ENCODE measurements at places on chromosomes 12 and 14.

DNA sequence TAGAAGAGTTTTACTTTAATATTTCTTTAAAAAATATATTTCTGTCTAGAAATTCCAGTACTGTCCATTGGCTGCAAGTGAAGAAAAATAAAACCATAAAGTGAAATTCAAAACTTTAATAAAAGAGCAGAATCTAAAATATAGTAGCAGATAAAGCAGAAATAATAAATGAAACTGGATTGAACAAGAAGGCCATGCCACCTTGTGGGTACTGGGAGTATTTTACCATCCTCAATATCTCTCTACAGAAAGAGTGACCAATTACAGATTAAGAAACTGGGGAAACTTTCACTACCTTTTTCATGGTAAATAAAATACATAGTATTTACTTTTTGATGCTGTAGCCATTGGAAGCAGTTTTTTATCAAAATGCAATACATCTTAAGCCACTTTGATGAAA is 220.5 kb downstream of the BCAT1 start:
- no peak for DNase-seq

- DNase-seq = no peak
Observed at GRCh38 chr12:122491991-122492390, 8.7 kb downstream of the ZCCHC8 start.

- DNase-seq = no peak
Observed at GRCh38 chr12:124512667-124513296, 54.6 kb downstream of the NCOR2 start.

DNA sequence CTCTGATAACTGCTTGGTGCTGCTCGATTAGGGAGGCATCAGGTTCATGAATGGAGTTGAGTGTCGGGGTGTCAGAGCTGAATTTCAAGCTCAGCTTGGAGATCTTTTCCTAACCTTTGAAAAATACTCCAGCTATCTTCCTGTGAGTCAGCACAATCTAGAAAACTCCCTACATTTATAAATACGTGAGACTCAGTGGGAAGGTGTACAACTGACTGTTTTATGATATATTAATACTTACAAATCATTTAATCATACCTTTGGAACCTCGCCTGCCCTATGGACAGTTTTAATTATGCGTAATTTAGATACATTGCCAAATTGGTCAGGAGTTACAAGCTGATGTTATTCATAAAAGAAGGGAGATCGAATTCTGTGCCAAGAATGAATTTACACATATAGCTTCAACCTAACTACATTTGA is 961 bp downstream of the CMAS start:
- DNase-seq = no peak

- DNase-seq = no peak
Observed at GRCh38 chr12:66397574-66398290, 95.4 kb downstream of the HELB start.

GRCh38 chr12:91922139-91922538 is 223.5 kb downstream of the BTG1 start:
- no peak for DNase-seq

GRCh38 chr14:104337351-104337750 is 199.0 kb downstream of the KIF26A start:
- DNase-seq = no peak

DNA sequence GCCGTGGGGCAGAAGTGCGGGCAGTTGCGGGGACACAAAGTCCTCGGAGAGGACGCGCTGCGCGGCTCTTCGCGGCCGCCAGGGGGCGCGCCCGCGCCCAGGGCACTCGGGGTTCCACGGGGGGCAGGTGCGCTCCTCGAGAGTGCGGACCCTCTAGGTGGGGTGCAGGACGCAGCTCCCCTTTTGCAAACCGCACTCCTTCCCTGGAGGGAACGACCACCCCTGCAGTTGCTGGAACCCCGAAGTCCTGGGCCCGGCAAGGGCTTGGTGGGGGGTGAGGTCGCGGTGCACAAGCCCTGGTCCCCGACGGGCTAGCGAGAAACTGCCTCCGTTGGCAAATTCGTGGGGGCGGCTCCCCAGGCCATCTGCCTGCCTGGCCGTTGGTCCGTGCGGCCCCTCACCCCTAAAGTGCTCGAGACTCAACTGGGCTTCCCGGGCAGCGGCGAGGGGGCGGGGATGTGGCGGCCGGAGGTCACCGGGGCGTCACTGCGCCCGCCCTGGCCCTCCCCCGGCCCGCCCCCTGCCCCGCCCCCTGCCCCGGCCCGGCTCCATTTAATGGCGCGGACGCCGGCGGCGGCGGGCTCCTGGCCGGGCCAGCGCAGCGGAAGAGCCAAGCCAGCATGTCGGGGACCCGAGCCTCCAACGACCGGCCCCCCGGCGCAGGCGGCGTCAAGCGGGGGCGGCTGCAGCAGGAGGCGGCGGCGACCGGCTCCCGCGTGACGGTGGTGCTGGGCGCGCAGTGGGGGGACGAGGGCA is at the start of gene ADSS1:
Gene ADSS1, plus strand, starts transcription at position 579 of the 756 bp plus-strand sequence. Its CDS starts 42 bp downstream, at position 621.
- peak; percentile 56 for DNase-seq

- DNase-seq = no peak
Observed at GRCh38 chr12:77042833-77043232, 22.5 kb downstream of the E2F7 start.

DNA sequence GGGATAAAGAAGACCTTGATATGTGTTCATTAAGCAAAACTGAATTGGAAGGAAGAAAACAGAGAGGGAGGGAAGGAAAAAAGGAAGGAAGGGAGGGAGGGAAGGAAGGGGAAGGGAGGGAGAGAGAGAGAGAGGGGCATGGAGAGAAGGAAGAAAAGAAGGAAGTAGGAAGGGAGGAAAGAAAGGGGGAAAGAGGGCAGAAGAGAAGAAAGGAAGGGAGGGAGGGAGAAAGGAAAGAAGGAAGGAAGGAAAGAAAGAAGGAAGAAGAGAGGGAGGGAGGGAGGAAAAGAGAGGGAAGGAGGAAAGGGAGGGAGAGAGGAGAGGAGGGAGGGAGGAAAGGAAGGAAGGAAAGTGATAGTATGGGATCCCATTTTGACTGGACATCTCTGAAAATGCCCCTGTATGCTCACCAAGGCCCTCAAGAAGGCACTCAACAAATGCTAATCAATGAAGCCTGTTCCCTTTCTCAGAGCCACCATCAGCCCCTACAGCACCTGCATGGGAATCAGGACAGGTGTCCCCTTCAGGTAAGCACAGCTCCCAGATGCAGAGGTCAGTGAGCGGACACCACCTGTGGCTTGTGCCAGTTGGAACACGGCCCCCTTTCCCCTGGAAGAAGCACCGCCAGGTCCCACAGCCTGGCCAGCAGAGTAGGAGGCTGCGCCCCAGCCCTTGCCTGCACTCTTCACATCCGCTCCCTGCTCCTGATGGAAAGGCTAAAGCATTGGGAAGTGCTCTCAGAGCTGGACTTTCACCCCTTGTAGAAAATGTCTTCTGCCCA is 161.4 kb upstream of the DIO3 start:
- no peak for DNase-seq

DNA sequence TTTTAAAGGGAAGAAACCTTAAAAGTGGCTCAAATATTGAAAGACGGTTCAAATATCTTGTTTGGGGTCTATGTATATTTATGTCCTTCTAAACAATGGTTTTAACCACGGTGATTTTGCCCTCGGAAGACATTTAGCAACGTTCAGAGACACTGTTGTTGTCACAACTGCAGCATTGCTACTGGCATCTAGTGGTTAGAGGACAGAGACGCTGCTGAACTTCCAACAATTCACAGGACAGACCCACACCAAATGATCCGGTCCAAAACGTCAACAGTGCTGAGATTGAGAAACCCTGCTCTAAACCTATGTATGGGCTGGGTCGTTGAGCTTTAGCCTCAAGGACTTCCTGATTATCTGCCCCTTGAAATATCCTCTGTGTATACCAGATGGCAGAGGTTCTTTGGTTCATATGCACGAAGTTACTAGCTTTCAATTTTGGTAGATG is 1.7 kb downstream of the ANGEL1 start:
- DNase-seq = no peak

GRCh38 chr14:80428671-80429070 is 217.4 kb upstream of the DIO2 start:
- no peak for DNase-seq

GRCh38 chr14:103880348-103881267 is 33.2 kb upstream of the PPP1R13B start:
- DNase-seq = no peak

DNA sequence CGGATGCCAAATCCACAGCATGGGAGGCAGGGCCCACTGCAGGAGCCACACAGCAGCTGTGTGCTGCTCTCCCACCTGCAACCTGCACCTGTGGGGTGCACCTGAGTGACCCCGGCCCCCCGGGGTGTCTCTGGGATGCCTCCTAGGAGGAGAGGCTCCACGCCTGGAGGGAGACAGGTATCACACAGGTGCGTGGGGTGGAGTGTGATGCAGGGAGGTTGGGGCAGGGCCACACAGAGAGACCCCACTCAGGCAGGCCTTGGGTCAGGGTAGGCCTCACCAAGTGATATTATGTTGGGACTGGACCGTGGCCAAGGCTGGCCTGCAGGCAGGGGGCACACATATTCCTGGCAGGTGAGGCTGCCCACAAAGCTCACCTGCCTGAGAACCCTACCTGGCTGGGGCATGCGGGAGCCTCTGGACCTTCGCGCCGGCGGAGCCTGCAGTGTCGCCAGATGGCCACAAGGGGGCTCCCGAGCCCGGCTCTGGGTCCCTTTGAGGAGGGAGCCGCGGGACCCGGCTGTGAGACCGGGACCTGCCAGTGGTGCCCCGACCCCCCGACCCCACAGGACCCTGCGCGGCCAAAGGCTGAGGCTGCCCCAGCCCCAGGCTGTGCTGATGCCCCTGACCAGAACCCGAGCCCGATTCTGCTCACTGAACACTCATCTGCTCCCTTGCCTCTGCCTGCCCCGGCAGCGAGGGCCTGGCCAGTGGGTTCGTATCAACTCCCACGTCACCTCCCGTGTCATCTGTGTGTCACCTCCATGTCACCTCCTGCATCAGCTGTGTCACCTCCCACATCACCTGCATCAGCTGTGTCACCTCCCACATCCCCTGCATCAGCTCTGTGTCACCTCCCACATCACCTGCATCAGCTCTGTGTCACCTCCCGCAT is 11.4 kb downstream of the TMEM121 start:
- DNase-seq = peak; percentile 72

DNA sequence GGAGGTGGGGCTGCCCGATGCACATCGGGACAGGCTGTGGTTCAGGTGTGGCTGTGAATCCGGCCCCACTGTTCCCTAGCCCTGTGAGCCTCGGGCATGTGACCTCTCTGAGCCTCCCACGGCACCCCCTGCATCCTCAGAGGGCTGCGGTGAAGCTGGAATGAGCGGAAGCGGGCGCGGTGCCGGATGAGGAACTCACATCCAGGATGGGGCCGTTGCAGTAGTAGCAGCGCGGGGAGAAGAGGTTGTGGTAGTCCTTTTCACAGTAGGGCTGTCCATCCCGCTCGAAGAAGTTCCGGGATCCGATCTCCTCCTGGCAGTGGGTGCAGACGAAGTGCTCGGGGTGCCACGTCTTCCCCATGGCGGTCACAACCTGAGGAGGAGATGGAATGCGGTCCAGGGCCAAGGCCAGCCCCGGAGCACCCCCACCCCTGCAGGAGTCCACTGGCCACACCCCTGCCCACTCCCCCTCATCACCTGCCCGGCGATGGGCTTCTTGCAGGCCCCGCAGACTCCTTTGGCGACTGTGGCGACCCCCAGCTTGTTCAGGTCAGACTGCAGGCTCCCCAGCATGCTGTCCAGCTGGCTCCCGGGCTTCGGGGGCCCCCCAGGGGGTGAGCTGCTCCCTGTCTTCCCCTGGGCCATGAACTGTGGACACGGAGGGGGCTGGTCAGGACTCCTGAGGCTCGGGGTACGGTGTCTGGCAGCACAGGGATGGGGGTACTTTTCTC is 13.9 kb upstream of the RPLP0 start:
- DNase-seq = no peak

DNA sequence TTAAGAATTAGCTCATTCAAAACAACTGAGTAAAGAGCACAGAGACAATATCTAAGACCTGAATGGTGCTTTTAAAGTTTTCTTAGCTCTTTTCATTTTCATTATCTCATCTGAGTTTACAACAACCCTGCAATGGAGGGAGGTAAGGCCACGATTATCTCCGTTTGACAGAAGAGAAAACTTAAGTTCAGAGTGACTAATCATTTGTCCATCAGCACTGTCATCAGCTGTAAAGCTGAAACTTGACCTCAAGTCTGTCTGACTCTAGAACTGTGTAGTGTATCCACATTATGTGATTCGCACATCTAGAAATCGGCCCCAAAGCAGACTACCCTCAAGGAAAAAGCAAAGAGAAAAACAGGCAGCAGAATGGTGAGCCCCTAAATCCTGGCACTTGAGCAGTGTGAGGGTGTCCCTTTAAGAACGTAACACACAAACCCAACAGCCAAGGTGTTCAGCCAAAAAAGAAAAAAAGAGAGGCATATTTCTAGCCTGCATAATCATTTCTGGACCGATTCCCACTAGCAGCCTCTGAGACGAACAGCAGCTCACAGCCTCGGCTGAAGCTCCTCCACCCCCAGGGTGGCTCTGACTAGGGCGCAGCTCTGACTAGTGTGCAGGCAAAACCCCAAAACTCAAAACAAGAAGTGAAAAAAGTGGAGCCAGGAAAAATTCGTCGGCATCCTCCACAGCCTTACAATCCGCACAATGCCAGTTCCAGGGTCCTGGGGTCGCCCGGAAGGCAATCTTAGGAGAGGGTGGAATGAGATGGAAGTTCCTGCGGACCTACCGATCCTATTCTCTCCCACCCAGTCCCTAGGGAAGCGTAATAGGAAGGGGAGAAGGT is 1.6 kb downstream of the STXBP6 start:
- no peak for DNase-seq
